Stimulated activated CD8-positive, alpha-beta memory T cell treated with anti-CD3 and anti-CD28 coated beads, Interleukin-4, amount 100 ng/mL, for 1 hour (primary cell): ENCODE measurements at places on chromosomes 3 and 15.

DNA sequence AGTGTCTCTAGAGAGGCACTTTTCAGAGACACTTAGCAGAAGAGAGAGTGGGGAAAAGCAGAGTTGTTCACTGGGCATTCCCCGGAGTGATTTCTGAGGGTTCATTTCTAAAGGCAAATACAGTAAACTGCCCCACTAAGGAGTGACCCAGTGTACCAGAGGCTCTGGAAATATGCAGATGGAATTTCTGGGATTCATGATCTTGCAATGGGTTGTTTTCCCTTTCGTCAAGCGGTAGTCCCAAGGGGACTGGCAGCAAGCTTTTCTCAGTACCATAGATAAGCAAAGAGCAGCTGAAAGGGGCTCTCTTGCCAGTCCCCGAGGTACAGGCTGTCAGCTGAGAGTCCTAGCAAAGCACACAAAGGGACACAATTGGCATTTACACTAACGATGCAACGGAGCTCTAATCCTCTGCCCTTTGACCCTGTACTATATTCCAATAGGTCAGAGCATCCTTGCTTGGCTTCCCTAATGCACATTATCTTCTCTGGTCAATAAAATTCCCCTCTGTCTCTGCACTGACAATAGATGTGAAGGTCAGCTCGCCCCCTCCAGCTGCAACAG, 155.6 kb downstream of the SEMA6D start:
- no peak for DNase-seq

GRCh38 chr15:39400821-39401550, 179.9 kb upstream of the THBS1 start:
- DNase-seq: no peak

DNA sequence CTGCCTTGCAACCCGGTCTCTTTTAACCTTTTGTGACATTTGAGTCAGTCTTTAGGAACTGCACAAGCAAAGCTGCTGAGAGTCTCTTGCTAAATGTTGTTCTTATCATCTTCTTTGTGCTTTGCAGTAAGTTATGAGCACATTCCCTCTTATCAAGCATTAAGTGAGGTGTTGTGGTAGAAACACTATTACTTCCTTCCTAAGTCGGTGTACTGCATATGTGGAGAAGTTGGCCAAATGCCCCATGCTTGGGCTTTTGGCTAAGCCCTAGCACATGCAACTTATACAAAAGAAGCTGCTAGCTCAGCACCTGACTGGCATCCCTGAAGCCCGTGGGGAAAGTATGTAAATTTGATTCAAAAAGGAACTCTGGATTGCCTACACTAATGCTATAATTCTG, 136.5 kb upstream of the RBMS3 start:
- no peak for DNase-seq

GRCh38 chr3:45994419-45995235, 997 bp downstream of the FYCO1 start:
- DNase-seq: no peak

GRCh38 chr3:13569641-13570390, 20.9 kb downstream of the FBLN2 start:
- no peak for DNase-seq

DNA sequence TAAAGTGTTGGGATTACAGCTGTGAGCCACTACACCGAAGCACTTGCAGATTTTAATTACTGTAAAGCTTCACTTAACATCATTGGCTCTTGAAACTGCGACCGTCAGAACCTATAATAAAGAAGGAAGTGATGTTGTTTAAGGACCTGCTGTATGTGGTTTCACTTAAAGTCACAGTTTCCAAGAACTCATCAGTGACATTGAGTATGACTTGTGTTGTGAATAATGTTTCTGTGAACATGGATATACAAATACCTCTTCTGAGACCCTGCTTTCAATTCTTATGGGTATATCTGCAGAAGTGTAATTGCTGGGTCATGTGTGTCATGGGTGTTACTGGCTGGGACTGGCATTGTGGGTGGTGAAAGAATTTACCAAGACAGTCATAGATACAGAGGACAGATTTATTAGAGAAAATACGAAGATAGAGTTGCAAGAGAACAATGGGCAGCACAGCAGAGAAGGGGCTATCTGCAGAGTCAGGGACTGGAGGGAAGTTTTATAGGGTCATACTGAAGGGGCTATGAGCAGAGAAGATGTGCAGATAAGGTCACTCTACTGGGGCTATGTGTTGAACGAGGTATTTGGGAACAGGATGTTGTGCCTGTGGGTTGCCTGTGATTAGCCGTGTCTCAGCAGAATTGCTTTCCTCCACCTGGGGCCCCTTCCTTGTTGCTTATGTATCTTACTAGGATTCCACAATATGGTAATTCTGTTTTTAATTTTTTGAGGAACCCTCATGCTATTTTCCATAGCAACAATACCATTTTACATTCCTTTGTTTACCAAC, 4.5 kb downstream of the NDUFB5 start:
- DNase-seq: no peak
